Mesendoderm (in vitro differentiated cells): ENCODE measurements at places on chromosomes 4 and X.

DNA sequence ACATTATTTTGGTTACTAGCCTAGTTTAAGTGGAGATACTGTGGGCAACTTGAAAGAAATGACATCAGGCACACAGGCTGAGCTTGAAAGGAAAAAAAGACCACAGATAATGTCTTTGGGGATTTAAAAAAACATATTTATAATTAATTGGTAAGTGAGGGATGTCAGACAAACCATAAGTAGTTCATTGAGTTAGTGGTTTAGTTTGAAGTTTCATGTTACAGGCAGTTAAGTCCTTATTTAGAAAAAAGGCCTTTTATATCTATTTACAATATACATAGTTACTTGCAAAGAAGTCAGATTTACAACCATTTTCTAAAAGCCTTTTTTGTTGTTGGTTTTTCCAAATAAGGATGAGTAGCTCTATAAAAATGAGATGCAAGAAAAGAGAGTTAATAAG lies 89.2 kb downstream of the CDS1 start:
- no peak for DNase-seq

DNA sequence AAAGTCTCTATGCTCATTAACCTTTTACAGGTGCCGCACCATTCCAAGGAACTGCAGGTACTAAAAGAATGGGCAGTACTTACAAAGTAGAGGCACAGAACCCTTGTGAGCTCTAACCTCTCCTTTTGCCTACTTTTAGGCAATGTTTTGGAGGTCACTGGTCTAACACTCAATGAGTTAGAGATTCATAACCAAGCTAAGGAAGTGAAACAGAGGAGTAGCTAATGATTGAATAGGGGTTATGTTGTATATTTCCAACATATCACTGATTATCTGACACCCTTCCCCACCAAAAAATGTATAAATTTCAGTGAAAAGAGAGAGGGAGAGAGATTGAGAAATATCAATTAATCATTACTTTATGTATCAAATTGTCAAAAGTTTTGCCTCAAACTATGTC lies 269.3 kb downstream of the PCDH7 start:
- no peak for DNase-seq

GRCh38 chr4:145481942-145482208 lies 222 bp downstream of the SMAD1 start:
- DNase-seq = no peak

- DNase-seq = peak; percentile 75
Observed at GRCh38 chrX:102745857-102746584, 25.5 kb downstream of the GPRASP3 start.

- DNase-seq = no peak
Observed at GRCh38 chrX:87388381-87388780, 129.2 kb upstream of the KLHL4 start.

GRCh38 chr4:86657910-86658309 lies 63.8 kb downstream of the PTPN13 start:
- no peak for DNase-seq

DNA sequence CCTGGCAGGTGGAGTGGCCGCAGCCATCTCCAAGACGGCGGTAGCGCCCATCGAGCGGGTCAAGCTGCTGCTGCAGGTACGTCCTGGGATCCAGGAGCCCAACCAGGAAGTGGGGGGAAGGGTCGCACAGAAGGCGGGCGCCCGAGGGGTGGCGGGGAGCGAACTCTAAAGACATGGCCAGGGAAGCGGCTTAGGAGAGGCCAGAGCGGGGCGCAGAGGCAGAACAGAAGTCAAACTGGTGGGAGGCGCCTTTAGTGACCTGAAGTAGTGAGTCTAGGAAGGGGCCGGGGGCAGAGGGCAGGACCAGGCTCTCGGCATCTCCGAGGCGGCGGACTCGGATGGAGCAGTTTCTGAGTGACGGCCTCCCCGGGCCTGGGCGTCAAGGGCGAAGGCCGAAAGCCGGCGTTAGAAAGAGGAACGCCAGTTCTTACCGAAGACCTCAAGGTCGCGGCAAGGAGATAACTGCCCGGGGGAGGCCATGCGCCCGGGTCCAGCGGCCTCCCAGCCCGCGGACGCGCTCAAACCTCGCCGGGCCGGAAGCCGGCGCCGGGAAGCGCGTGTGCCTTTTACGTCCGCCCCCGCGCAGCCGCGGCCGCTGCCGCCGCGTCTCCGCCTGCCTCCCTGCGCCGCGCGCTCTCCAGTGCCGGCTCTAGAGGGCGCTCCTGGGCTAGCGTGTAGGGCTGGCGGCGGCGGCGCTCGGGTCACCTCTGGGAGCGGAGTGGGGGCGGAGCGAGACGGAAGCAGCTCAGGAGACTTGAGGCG lies 488 bp downstream of the SLC25A5 start:
- DNase-seq = peak; percentile 83

GRCh38 chr4:96744676-96745075 lies 904.8 kb downstream of the PDHA2 start:
- DNase-seq = no peak

- DNase-seq = no peak
Observed at GRCh38 chr4:48603366-48604003, 113.4 kb downstream of the ZAR1 start.

GRCh38 chrX:1841746-1842145 lies 226.9 kb downstream of the ASMT start:
- DNase-seq = no peak

GRCh38 chr4:14143892-14144291 lies 516.4 kb upstream of the BOD1L1 start:
- peak; percentile 42 for DNase-seq

DNA sequence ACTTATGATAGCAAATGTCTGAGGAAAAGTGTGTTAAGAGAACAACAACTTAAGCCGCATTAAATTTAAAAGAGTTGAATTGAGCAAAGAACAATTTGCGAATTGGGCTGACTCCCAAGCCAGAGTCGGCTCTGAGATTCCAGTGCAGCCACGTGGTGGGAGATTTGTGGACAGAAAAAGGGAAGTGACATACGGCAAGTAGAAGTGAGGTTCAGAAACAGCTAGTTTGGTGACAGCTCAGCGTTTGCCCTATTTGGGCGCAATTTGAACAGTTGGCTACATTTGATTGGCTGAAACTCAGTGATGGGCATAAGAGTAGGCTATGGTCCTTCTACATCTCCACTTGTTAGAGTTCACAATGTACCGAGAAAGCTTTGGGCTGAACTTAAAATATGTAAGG lies 124.0 kb downstream of the PRKX start:
- no peak for DNase-seq

GRCh38 chr4:182291175-182291574 lies 48.0 kb downstream of the TENM3 start:
- DNase-seq = no peak

GRCh38 chrX:40331762-40332161 lies 234.0 kb upstream of the BCOR start:
- DNase-seq = no peak

- DNase-seq = no peak
Observed at GRCh38 chr4:169385376-169385775, 114.6 kb upstream of the SH3RF1 start.

DNA sequence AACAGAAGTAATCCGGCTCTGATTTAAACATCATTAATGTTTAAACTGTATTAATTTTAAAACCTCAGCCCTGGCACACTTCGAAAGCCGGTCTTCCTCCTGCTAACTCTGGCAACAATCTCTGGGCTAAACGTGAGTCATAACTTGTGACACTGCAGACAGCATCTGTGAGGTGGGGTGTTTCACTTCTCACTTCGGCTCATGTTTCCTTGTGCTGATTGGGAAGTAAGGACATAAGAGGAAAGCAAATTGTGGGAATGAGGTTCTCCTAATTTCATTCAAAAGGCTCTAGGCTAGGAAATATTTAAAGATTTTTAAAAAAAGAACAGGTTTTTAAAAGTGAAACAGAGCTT lies 139.9 kb upstream of the USP9X start:
- peak; percentile 57 for DNase-seq

DNA sequence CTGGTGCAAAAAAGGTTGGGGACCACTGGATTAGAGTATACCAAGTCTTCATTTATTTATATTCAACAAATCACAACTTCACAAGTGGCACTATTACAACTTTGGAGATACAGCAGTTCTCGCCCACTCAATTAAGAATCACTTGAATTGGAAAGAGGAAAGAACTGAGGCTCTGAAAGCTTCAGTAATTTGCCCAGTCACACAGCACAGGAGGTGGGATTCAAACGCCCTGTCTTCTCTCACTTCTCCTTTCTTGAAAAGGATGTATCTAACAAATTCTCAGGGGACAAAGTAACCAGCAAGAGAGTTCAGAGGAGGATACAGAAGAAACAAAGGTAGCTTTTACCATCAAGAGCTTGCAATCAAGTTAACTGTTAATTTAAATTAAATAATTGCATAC lies 12.4 kb downstream of the SMIM14 start:
- no peak for DNase-seq

- no peak for DNase-seq
Observed at GRCh38 chrX:44012484-44013096, 39.4 kb upstream of the NDP start.

- no peak for DNase-seq
Observed at GRCh38 chr4:184318852-184319251, 101.2 kb upstream of the ENPP6 start.

DNA sequence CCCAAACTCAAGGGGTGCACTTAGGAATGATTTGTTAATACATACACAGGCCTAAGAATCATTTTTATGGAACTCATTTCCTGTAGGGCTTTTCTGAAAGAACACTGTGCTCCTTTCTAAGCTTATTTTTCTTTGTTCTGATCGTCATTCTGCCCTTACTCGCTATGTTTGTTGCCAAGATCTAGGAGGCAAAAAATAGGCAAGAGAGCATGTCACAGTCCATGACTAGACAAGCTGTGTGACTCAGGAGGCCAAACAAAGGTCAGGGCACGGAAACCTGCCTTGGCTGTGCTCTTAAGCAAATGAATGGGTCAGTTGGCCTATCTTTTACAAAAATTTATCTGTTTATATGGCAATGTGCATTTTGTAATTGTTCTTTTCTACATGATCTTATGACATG lies 42.5 kb upstream of the C1GALT1C1 start:
- DNase-seq = no peak

DNA sequence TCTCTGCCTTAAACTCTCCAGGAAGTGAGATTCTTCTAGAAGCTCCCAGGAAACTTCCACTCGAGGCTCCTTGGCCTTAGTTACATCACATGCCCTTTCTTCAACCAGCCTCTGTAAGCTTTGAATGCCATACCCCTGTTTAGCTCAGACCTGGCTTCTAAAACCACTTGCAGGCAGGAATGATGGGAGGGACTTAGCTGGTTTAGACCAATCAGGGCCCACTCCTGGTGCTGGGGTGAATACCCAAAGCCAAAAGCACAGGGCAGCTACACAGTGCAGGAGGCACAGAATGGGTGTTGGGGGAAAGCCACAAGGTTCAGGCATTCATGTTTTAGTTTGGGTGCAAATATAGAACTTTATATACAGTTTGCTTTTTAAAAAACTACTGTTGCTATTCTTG lies 296.2 kb downstream of the FRMPD4 start:
- DNase-seq = peak; percentile 7

GRCh38 chr4:124177647-124178425 lies 534.7 kb downstream of the ANKRD50 start:
- DNase-seq = no peak

- no peak for DNase-seq
Observed at GRCh38 chr4:165410214-165410613, 31.4 kb downstream of the CPE start.

GRCh38 chr4:119525005-119525749 lies 103.4 kb downstream of the PDE5A start:
- no peak for DNase-seq

DNA sequence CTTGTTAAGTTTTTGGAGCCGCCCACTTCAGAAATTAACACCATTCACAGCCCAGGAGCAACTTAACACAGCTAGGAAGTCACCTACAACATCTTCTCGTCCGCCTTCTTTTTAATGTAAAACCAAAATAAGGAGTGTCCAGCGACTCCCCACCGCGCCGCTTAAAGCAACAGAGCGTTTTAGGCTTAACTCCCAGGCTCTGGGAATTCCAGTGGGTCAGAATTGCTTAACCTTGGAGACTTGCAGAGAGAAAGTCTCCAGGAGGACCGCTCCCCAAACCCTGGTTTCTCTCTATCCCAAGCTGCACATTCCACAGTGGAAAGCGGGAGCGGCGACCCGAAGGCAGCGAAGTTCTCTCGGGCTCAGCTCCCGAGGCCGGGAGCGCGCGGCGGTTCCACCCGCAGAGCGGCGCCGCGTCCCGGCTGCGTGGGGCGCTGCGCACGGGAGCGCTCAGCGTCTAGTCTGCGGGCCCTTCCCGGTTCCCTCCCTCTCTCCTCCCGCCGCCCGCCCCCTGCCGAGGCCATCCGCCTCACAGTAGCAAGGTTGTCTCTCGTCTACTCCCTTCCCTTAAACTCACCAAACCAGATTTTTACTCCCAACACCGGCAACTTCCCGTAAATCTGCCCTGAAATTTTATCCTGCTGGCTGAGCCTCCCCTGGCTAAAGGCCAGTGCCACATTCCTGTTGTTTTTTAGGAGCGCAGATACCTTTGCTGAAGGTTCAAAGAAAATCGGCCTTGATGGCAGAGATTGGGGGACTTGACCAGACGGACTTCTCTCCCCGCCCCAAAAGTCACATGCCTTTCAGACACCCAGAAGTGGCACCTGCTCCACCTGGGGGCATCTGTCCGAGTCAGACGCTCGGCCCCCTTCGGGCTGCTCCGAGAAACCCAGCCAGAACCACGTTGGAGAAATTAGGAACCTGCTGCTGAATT lies at the start of gene RBM47:
TSS of gene RBM47 (minus strand) at position 464 of the 934 bp plus-strand sequence. CDS start 190,971 bp downstream, outside the sequence.
- peak; percentile 92 for DNase-seq

GRCh38 chr4:7105276-7105675 lies 37.4 kb upstream of the GRPEL1 start:
- no peak for DNase-seq

DNA sequence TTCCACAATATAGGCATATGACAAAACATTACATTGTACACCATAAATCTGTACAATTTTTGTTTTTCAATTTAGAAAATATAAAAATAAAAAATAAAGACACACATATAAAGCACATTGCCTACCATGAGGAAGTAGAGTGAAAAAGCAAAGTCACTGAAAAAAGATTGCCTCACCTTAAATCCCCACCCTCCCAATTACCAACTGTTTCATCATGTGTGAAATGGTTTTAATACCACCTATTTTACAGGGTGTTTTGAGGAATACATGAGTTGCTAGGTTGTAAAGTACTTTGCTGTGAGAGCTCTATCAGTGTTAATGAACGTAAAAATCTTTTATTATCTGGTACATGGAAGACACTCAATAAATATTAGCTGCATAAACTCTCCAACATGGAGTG lies 373.6 kb upstream of the NDST3 start:
- peak; percentile 51 for DNase-seq
